NCI-H345 (cell line): ENCODE measurements at places on chromosomes 4 and X.
A peak's percentile ranks its signal among the peaks of the same experiment; 100 is the strongest.

- peak; percentile 44 for DNase-seq
Measured at GRCh38 chr4:75995727-75996126, 5.0 kb upstream of the SDAD1 start.

- DNase-seq, result peak; percentile 11
Measured at GRCh38 chrX:139932073-139932900, 566 bp downstream of the ATP11C start.

GRCh38 chrX:10223276-10223675 is 66.5 kb downstream of the CLCN4 start:
- no peak for DNase-seq

DNA sequence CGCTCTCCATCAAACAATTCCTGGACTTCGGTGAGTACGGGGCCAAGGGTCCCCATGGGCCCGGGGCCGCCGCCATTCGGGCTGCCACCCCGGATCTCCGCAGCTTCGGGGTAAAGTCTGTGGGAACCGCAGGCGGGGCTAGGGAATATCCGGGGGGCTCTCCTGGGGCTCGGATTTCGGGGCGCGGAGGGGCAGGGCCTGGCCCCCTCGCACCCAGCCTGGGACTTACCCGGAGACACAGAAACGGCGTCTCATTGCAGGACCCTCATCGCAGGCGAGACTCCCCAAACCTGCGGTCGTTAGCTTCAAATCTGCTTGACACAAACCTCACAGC is 413 bp downstream of the PDK3 start:
- DNase-seq, result no peak

GRCh38 chrX:121356850-121357171 is 309.4 kb downstream of the GLUD2 start:
- DNase-seq, result no peak

- no peak for DNase-seq
Measured at GRCh38 chr4:73142995-73143547, 73.6 kb upstream of the COX18 start.

GRCh38 chrX:2654436-2655340 is 36.4 kb upstream of the CD99 start:
- DNase-seq, result no peak

- no peak for DNase-seq
Measured at GRCh38 chr4:73723023-73723422, 17.3 kb upstream of the CXCL8 start.

GRCh38 chr4:11489453-11490083 is 60.9 kb upstream of the HS3ST1 start:
- no peak for DNase-seq

DNA sequence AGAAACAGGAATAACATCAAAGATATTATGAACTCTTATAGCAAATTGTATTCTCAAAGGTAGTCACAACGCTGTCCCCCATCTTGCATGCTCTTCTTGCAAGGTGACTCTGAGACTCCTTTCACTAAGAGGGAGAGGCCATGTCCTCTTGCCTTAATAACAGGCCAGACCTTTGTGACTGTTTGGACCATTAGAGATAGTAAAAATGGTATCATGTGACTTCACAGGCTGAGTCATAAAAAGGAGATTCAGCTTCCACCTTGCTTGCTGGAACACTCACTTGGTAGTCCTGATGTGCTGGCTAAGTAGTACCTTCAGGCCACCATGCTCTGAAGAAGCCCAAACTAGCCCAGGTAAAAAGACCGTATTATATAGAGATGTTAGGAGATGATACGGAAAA is 143.8 kb downstream of the FBXW7 start:
- no peak for DNase-seq
